ENCODE measurements at places on chromosomes 5 and 9.

- DNase-seq: peak; percentile 16
These were observed 2.8 kb upstream of the RICTOR start for GRCh38 chr5:39076757-39077728.

- DNase-seq: no peak
These were observed 11.7 kb downstream of the DOCK2 start for GRCh38 chr5:169648725-169649310.

GRCh38 chr9:32339424-32339823 is 45.0 kb upstream of the ACO1 start:
- DNase-seq: no peak

GRCh38 chr5:124056326-124056990 is 544.5 kb downstream of the CSNK1G3 start:
- DNase-seq: no peak

DNA sequence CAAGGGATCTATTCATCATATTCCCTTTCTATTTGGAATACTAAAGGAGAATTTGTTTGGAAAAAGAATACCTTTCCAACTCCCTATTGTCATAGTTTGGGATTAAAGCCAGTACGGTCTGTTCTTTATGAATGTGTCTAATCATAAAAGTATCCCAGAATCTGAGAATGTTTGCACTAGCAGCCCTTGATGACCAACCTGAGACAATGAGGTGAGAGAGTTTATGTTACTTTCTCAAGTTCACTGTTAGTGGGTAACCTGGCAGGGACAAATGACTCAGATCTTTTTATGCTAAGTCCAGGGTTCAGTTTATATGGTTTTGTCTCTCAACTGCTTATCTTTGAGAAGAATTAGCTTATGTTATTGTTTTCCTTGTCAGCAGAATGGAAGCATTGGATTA is 25.3 kb upstream of the TLR4 start:
- no peak for DNase-seq

DNA sequence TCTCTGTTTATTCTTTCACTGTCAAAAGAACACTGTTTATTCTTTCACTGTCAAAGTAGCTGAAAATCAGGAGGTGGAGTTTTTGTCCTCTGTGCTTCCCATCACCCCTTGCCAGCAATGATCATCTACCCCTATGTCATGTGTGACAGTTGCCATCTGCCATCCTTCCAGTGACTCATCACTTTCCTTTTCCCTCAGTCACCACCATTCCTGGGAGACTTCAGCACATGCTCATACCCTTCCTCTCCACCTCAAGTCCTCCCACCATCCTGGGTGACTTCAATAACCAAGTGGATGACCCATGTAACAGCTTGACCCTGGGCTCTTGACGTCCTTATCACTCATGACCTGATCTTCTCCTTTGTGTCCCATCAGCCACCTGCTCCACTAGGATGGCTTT is 43.3 kb upstream of the RASEF start:
- DNase-seq: no peak

DNA sequence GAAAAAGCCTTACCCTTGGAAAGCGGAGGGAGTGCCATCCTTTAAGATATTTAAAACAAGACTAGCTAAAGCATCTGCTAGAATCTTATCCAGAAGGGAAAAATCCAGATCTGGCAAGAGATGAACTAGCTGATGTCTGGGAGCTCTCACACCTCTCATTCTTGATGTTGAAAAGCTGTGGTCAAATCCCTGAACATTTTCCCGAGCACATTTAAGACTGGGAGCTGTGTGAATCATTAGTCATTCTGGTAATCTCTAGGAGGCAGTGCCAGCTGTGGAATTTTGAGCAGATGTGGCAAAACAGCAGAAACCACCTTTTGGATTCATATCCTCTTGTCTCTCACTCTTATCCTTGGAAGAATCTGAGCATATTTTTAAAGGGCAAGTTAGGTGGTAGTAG is 218.0 kb downstream of the MAN2A1 start:
- no peak for DNase-seq

- DNase-seq: no peak
These were observed 30.4 kb downstream of the TBC1D2 start for GRCh38 chr9:98225015-98225442.

DNA sequence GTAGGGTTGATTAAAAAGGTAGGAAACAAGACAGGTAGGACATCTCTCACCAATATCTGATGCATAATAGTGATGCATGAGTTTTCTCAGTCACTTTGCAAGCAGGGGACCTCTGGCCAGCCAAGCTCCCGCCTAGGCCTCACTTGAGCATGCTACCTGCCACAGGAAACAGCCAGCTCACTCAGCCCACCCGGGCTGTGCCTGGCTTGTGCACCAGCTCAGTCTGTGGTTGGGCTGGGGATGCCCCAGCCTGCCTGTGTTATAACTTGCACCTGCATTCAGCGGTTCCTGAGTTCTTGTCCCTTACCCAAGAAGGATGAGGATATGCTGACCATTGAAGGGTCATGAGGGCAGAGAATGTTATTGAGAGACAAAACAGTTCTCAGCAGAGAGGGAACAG is 172.8 kb upstream of the PLCXD3 start:
- DNase-seq: no peak

- DNase-seq: no peak
These were observed 142.9 kb upstream of the MSX2 start for GRCh38 chr5:174581479-174581878.

DNA sequence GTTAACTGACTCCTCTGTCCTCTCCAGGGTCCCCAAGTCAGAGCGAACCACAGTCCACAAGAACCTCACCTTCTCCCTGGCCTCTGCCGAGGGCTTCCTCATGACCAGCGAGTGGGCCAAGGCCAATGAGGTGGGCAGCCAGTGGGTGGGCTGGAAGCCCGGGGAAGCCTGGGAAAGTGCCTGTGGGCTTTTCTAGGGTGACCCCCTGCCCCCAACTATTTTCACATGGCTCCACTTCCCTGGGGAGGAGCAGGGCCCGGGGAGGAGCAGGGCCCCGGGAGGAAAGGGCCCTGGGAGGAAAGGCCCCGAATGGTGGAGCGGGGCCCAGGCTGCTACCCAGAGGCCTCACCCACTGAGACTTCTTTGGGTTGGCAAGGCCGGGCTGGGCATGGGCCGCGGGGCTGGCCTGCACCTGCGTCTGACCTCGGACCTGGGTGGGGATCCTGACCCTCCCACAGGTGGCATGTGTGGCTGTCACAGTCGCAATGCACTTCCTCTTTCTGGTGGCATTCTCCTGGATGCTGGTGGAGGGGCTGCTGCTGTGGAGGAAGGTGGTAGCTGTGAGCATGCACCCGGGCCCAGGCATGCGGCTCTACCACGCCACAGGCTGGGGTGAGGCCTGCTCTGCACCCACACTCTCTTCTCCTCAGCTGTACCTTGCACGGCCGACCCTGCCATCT is 17.9 kb downstream of the ADGRD2 start:
- DNase-seq: no peak

DNA sequence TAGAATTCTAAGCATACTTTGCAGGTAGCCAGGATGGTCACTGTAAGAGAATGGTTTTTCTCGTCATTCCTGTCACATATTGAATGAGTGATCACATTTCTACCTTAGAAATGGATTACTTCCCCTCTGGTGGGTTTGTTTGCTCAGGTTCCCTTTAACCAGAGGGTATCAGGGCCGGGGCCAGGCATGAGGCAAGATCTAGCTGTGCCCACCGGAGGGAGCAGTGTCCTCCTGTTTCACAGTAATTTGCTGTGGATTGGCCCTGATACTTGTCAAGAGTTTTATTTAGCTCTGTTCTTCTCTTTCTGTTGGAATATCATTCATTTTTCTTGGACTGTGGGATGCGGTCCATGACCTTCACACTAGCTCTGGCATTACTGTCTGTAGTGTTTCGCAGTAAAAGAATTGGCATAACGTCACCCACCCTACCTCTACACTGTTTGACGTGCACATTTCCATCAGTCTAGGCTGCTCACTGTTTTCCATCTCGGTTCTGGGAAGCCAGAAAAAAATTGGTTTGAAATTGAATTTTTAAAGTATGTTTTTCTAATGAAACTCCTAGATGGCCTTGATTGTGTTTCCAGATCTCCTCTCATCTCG is 42.4 kb upstream of the ZBED3 start:
- DNase-seq: no peak

- no peak for DNase-seq
These were observed 45.5 kb downstream of the SPIN1 start for GRCh38 chr9:88433583-88434255.

DNA sequence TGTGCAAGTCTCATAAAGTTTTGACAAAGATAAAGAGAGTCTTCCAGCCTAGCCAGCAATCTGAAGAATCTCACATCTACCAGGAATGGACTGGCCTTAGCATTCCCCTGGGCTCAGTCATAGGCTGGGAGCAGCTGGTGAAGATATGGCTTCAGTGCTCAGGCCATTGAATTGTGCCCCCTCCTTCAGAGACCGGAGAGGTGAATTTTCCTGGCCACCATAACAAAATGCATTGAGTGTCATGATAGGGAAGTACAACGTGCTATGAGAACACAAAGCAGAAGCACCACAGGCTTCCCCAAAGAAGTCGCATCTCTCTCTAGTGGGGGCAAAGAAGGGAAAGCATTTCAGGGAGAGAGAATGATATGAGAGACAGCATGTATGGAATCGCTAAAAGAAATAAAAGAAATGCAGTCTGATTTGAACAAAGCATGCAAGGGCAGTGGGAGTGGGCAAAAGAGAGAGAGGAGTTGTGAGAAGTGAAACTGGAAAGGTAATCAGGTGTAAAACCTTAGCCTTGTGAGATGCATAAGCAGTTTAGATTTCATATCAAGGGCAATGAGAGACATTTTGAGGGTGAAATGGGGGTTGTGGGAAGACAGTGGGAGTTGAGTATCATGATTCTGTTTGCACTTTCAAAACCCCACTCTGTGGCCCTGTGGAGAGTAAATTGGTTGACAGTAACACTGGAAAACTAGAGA is 57.1 kb upstream of the NMUR2 start:
- no peak for DNase-seq

DNA sequence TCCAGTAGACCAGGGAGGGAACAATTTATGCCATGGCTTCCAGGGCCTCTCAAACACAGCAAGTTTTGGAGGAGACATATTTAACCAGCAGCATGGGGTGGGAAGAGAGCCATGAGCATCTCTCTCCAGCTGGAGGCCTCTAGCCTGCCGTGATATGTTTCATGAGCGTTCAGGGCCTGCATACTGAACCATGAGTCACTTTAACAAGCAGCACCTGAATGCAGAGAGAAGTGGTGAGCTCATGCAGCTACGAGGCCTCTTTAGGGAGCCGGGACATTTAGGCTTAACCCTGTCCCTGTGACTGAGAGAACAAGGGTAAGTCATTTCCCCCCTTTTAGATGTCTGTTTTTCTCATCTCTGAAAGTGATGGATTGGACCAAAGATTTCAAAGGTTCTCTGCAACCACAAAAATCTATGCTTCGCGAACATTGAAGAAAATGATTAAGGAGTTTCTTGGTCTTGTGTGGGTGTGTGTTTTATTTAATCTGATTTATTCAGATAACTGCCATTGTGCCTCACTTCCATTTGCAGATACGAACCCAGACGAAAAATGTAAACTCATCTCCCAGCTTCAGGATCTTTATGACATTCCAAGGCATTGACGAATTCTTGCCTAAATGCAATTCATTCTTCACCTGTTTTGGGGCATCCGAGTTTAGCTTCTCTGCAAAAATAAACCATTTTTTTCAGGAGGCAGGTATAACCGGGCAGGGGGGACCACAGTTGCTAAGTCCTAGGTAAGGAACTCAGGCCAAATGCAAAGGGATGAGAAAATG is 157.0 kb downstream of the GABBR2 start:
- DNase-seq: no peak

- no peak for DNase-seq
These were observed 7.0 kb downstream of the NR3C1 start for GRCh38 chr5:143396353-143396940.

DNA sequence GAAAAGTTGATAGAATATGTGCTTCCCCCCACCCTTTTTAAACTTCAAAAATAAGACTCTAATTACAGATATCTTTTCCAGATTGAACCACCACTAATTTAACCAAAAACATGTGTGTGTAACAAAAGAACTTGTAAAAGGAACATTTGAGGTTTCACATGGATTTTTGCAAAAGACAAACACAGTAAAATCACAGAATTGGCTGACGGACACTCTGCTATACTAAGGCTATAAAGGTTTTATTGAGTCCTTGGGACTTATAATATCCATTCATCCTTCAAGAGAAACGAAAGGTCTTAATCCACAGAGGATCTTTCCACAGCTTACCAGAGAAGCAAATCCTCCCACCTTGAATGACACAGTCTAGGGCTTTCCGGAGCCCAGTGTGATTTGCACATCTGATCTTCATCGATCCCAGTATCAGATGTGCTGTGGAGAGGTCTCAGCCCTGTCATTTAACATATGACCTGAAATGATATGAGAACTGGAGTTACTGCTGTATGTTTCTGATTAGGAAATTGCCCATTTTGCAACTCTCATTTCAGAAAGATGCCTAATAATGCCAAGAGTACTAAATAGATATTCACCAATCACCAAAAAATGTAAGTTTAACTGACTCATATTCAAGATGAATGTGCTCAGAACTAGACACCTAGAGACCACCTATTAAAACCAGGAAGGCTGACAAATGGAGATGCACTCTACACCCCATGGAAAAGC is 256.5 kb upstream of the FBXL7 start:
- DNase-seq: no peak

- no peak for DNase-seq
These were observed 107.9 kb downstream of the TRIO start for GRCh38 chr5:14250748-14251701.

DNA sequence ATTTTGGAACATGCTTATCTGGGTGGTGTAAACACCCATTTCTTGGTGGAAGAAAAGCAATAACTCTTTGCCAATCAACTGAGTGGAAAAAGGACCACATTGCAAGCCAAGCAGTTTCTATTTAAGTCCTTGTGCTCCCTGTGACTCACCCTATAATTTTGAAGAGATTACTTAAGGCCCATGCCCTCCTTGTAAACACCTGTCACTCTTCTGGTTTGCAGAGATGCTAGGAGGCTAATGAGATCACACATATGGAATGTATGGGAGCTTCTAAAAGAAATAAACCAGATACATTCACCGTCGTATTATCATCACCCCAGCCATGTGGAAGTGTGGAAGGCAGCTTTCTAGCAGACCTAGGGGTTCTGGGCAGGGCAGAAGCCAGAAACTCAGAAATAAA is 337.1 kb downstream of the GADD45G start:
- no peak for DNase-seq

GRCh38 chr9:35114840-35115628 is 628 bp downstream of the ATOSB start:
- DNase-seq: peak; percentile 55

GRCh38 chr5:95864944-95865504 is 42.5 kb upstream of the GLRX start:
- no peak for DNase-seq

All from CD4-positive, alpha-beta T cell treated with Interleukin-10 for 1 hour (primary cell).